ENCODE measurements at places on chromosomes 11 and 22.

DNA sequence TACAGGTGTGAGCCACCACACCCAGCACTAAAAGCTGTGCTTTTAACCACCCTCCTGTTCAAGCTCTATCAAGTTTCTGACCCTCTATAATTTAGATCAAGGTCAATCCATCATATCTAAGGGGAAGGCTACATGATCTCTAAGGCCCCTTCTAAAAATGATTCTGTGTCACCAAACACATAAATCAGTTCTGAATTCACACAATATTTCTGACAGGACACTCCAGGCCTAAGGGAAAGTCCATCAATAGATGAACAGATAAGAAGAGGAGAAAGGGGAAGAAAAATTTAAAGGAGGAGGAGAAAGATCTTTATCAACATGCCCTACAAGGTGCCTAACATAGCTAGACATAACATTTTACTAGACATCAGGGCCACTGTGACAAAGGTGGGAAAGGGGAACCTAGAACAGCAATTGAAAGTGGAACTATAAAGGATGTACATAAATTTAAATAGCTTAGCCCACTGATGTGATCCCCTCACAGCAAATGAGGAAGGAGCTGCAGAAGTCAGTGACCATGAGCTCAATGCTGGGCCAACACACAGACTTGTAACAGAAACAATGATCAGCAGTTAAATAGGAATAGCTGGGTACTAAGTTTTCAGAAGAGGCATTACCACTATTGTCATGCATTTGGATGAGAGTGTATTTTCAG lies 4.7 kb downstream of the PRCP start:
- DNase-seq, result no peak

GRCh38 chr11:81337756-81338155 lies 1395.9 kb downstream of the FAM181B start:
- no peak for DNase-seq

DNA sequence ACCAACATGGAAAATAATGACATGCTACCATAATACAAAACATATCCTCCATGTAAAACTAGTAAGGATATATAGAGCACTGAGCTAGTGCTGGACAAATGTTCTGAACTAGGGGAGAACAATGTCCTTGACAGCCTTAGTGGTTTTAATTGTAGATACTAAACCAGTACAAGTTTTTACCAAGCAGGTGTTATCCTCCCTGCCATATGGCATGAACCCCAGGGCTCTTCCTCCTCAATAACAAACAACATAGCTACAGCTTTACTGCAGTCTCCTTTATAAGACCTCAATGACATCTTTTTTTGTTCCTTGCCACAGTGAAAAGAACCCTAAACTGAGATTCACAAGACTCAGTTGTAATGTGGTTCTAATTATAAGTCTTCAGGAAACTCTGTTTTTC lies 70.2 kb upstream of the GDPD4 start:
- no peak for DNase-seq

- DNase-seq, result no peak
Observed at GRCh38 chr11:17169876-17170275, 37.9 kb downstream of the PIK3C2A start.

DNA sequence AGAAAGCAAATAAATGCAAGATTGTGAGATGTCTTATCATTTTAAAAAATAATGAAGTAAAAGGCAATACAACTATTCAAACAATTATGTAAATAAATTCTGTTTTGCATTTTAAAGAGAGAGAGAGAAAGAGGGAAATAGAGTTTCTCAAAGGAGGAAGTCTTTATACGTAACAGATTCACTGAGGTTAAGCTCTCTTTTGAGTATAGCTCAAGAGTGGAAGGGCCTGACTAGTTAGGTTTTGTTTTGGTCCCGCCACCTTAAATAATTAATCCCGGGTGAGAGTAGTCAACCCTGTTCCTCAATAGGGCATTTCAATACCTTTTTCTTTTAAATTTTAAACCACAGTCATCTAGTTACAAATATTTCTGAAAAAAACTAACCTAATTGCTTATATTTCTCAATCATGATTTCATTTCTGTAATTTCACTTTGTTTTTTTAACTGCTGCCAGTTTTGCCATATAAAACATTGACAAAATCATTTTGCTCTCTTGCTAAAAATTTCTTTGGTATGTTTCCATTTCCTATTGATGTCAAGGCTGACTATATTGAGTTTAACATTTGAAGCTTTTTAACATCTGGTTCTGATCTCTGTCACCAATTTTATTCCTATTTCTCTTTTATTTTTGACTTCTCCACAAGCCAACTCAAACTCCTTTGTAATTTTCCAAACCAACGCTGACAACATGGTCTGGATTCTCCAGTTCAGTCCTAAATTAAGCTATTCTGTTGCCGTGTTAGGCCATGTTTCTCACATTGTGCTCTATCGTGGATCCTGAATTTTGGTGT lies 10.3 kb downstream of the OR10D3 start:
- DNase-seq, result no peak

DNA sequence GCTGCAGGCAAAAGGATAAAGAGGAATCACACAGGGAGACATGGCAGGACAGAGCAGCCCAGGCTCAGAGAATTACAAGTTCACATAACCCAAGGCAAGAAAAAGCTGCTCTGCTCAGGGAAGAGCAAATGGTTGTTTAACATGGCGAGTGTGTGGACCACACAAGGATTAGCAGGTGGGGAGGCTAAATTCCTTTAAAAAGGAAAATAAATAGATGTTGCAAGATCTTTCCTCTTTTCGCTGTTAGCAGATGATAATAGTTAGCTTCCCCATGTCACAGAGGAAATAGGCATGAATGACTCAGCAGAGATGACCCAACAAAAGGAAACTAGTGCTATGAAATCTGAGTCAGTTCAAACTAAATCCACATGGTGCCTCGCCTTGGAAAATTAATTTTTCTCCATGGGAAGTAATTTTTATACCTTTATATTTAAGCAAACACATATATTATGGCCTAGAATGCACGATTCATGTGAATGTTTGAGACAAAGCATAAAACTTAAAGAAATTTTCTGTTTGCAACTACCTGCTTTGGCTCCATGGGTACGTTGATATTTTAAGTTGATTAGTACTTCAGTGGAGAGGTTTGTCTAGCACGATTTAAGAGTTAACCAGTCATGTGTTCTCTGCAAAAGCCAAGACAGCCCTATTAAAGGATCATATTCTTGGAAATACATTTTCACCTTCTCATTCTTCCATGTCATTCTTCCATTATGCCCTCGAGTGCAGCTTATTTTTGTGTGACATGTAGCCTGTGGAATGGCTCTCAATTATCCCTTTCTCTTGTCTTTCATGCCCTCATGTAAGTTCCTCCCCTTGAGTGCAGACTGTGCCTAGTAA lies 38.5 kb upstream of the FJX1 start:
- DNase-seq, result no peak

GRCh38 chr22:36194385-36194784 lies 7.2 kb downstream of the APOL4 start:
- no peak for DNase-seq

GRCh38 chr11:33894398-33894746 lies 2.5 kb upstream of the LMO2 start:
- DNase-seq, result no peak

- DNase-seq, result no peak
Observed at GRCh38 chr22:50476868-50477267, 2.0 kb upstream of the SBF1 start.

- DNase-seq, result no peak
Observed at GRCh38 chr11:31240340-31240904, 129.1 kb downstream of the DCDC1 start.

DNA sequence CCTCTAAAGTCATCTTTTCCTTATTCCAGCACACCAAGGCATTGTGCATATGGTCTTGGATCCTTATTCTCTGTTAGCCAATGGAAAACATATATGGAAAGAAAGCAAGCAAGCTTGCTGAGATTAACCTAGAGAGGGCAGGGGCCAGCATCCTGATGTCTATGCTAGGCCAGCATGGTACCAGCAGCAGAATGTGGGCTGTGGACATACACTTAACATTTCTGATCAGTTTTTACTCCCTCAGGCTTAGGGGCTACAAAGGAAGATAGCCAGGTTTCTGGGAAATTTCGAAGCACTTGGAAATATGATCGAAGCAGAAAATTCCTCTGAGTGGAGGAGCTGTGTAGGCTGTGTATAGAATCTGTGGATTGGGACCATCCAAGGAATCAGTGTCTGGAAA lies 67.0 kb downstream of the ST3GAL4 start:
- no peak for DNase-seq

DNA sequence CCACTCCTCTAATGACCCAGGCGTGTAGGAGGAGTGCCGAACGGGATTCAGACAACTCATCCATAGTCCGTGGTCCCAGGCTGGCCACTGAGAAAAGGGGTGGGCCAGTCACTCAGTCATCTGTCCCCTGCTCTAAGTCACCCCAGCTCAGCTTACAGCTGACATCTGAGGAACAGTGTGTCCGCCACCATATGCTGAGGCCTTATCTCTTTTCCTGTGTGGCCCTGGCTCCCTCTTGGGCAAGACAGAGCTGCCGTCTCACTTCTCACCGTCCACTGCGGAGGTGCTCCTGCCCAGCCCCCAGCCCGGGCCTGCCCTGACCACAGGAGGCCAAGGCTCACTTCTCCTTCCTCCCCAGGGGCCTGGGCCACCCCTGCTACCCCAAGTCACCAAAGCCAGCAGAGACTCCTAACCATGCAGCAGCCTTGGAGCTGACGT lies 6.8 kb downstream of the CCDC86 start:
- DNase-seq, result no peak

GRCh38 chr11:70889411-70889810 lies 363.0 kb downstream of the SHANK2 start:
- no peak for DNase-seq

DNA sequence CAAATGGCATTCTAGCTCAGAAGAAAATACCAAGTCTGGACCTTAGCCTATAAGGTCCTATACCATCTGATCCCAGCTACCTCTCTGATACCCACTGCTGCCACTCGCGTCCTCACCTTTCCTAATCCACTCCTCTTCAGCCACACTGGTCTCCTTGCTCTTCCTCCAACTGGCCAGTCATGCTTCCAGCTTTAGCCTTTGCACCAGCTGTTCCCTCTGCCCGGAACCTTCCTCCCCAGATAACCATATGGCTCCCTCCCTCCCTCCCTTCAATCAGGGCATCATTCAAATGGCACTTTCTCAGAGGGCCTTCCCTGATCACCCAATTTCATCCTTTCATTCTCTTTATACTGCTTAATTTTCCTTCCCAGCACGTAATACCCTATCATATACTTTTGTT lies 67.9 kb downstream of the KCNC1 start:
- no peak for DNase-seq

DNA sequence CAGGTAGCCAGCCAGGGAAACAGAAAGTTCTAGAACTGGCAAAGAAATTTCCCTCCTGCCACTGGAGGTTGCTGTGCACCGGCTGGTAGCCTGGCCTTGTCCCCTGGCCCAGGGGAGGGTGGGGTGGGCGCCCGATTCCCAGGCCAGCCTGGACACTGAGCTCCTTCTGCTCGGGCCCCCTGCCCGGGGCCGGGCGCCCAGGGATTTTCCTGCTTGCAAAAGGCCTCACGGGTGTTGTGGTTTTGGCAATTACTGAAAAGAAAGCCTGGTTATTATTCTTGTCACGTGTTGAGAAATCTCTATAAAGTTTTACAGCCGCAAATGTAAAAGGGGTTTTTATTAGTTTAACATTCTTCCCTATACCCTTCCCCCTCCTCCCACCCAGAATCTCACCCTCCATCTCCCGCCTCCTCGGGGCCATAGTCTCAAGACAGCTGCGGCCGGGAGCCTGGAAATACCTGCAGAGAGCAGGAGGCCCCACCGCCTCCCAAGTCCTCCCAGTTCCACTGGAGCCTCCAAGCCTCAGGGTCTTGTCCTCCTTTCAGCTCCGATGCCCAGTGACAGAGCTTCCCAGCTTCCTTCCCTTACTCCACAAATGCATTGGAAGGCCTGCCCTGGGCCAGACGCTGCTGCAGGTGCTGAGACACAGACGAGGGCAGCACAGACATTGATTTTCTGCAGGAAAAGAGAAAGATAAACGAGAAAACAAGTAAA lies 1515.6 kb downstream of the TBC1D22A start:
- DNase-seq, result no peak

DNA sequence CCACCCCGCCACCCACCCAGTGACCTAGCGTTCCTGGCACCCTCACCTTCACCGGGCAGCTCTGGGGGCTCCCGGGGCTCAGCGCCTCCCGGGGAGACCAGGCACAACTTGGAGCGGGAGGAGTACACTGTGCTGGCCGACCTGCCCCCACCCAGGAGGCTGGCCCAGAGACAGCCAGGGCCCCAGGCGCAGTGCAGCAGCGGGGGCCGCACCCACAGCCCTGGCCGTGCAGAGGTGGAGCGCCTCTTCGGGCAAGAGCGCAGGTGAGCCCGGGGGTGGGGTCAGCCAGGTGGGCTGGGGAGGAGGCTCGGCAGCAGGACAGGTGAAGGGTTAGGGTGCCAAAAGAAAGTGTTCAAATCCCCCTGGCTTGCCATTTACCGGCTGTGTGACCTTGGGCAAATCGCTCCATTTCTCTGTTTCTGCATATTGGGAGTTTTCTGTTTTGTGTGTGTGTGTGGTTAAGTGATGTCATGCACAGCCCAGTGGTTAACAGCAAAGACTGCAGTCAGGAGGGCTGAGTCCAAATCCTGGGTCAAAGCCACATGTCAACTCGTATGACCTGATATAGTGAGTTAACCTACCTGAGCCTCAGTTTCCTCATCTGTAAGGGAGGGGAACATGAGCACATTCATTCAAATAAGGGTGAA lies 29.5 kb downstream of the TRIOBP start:
- no peak for DNase-seq

DNA sequence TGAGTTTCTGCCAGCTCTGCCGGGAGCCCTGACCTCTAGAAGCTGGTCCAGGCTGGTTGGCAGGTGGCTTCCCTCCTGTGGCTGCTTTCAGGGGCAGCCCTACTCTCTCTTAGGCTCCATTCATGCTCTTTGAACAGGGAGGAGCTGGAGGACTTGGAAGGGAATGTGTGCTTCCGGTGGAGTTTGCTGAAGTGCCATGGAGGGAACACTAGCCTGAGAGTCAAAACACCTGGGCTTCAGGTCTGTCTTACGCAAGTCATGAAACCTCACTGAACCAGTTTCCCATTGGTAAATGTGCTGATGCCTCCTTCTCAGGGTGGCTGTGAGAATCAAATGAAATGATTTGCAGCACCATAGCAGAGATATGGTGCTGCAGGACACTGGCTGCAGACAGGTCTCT lies 224.5 kb downstream of the KIRREL3 start:
- DNase-seq, result no peak

- DNase-seq, result peak; percentile 90
Observed at GRCh38 chr11:64225608-64226506, at the start of the genes NUDT22 and TRPT1. Gene NUDT22 (plus strand): TSS chr11:64226274. CDS start chr11:64226653, 379 bp downstream. Gene TRPT1 (minus strand): TSS chr11:64226186. CDS start chr11:64225860, 326 bp downstream.

- no peak for DNase-seq
Observed at GRCh38 chr11:78230161-78230877, 41.6 kb downstream of the USP35 start.

DNA sequence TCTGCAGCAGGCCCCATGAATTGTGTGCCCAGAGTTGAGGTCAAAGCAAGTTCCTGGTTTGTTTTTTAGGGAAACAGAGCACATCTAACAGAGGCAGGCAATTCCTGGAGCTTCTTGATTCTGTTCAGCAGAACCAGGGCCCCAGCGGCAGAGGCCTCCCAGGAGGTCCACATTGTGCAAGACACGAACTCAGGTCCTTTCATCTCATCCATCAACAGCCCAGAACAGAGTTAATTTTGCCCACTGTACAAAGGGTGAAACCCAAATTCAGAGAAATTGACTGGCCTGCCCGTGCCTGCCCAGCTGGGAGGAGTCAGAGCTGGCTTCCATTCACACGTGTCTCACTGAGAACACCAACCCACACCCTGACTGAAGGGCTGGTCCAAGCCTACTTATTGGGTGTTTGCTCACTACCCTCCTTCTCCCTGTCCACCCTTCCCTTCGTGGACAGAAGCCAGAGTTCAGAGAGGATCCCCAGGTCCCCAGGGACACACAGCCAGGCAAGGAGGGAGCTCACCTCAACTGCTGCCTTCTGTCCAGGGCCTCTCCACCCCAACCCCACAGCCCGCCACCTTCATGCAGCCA lies 607.1 kb downstream of the TBC1D22A start:
- DNase-seq, result no peak

All from stimulated activated CD8-positive, alpha-beta memory T cell treated with anti-CD3 and anti-CD28 coated beads, Interleukin-4, amount 100 ng/mL, for 4 hours (primary cell).